B cell (primary cell): ENCODE measurements at places on chromosomes 4 and X.

GRCh38 chrX:78024349-78025059, 55.1 kb upstream of the PGAM4 start:
- DNase-seq: peak; percentile 59

- DNase-seq: no peak
Observed at GRCh38 chrX:27591938-27592337, 1.8 kb downstream of the DCAF8L2 start.

DNA sequence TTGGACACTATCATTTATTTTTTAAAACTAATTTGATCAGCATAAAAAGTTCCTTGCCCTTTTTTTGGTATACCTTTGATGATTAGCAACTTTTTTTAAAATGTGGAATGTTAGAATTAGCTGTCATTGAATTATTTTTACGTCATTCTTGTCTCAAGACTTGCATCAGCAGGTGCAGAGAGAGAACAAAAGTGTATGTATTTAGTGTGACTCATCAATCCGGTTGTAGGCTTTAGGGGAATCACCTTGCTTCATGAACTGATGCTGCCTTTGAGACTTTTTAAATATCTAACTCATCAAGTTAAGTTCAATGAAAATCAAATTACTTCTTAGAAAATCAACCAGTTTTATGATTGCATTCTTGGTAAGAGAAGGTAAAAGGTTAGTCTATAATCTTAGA, 125.1 kb downstream of the ARX start:
- no peak for DNase-seq

DNA sequence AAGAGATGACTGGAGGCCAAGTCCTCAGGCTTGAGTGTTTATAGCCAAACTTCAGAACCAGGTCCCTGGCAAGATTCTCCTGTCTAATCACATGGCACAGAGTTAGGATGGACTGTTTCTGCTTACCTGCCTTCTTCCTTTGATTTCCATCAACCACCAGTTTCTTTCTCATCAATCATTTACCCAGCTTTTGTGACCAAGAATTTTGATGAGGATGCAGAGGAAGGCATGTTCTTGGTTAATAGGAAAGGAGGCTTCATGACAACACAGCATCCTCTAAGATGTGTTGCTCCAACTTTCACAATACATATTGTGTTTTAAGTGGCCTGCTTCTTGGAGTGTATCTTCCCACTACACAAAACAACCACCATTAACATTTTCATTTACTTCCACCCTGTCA, 65.3 kb downstream of the NFKB1 start:
- DNase-seq: no peak

- DNase-seq: no peak
Observed at GRCh38 chr4:157219711-157220370, 687 bp upstream of the GRIA2 start.

GRCh38 chr4:168882650-168883233, 127.3 kb downstream of the CBR4 start:
- no peak for DNase-seq

DNA sequence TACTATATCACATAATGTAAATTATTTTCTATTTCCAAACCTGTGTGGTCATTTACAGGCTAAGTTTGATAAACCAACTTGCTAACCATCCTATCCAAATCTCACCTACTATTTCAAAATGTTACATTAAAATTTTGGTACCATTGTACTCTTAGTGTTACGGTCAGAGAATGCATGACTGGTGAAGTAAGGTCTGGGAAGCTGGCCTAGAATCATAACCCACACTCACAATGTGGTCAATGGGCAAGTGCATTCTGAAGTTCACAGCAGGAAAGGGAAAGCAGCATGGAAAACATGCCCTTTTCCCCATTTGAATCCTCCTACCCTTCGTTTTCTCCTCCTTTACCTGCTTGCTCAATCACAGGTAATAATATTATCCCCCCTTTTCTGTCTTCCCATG, 54.4 kb downstream of the PPP3CA start:
- DNase-seq: no peak

GRCh38 chr4:7668271-7668670, 233.5 kb upstream of the PSAPL1 start:
- no peak for DNase-seq

- DNase-seq: no peak
Observed at GRCh38 chrX:3548765-3549391, 164.6 kb downstream of the PRKX start.

- DNase-seq: no peak
Observed at GRCh38 chrX:18861511-18861910, 122.4 kb downstream of the PHKA2 start.

DNA sequence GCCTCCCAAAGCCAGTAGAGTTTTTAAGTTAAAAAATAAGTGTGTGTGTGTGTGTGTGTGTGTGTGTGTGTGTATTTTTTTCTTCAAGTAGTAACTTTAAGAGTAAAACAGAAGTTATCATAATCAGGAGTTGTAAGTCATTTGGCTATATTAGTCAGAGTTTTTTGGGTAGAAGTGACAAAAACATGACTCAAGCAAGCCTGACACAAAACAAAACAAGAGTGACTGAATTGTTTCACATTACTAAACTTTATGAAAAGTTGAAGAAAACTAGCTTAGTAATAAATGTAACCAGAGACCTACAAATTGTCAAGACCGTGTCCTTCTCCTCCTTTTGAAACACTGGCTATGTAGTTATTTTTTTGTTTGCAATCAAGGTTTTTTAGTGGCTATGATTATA, 738.0 kb upstream of the PITX2 start:
- no peak for DNase-seq

- no peak for DNase-seq
Observed at GRCh38 chr4:140857111-140857510, 100.9 kb upstream of the TBC1D9 start.

DNA sequence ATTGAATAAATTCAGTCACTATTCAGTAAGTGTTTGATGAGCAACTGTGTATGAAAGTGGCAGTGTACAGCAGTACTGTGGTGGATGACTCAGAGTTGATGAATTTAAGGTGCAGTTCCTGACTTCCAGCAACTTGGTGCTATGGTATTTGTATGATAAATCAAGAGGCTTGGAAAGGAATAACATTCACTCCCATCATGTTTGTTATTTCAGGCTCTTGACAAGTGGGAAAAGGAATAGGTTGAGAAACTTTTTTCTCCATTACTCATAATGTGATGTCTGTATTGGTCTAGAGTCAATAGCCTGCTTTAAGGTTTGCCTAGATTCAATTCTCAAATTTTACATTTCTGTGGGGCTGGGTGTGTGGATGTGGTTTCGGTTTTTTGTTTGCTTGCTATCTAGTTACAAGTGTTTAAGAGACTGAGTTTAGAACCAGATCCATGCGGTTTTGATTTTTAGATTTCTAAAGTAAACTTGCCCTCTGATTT, 35.1 kb upstream of the CYP2U1 start:
- no peak for DNase-seq

- DNase-seq: peak; percentile 24
Observed at GRCh38 chrX:43949669-43950068, 23.5 kb downstream of the NDP start.

- peak; percentile 10 for DNase-seq
Observed at GRCh38 chrX:53474707-53475106, 40.5 kb upstream of the HSD17B10 start.

DNA sequence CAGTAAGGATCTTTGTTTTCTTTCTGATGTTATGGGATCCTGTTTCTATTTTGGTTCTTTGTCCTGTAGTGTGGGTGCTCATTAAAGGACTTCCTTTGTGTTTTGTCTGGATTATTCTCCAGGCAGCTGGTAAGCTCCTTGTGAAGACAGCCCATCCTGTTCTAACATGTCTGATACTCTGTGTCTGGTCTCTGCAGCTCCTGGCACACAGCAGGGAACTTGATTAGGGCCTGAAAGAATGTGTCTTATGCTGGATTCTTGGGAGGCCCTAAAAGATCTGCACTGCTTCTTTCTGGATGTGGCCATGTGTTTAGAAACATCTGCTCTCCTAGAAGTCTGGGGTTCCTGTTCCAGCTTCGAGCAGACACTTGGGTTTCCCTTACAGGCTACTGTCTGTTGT, 38.1 kb upstream of the ATXN3L start:
- DNase-seq: no peak

DNA sequence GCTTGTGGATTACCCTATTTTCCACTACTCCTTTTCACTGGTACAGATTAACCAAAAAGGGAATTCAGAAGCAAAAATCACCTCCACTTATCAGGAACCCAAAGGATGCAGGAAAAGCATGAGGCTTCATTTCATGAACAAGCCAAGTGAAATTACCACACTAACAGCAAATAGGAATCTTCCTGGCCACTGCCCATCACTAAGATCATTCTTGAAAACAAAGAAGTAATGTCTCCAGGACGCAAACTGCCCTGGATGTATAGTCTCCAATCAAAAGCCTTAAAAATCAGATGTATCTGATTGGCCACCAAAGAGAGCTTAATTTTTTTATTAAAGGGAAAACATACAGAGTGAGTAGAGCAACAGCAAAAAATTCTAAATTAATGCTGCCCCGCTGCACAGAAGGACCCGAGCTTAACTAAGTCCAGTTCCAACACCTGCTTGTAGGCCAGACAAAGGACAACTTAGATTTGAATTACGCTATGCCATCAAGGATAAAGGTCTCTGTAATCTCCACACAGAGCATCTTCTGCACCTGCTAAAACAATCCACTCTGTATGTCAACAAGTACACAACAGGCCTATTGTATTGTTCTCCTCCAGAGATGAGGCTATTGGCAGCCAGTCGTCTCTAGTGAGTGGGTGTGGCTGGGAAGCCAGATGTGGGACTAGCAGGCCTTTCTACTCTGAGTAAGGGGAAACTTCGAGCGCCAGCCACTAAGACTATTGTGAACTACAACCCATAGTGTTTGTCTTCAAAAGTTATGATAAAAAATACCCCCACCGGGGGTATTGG, 12.4 kb downstream of the ZDHHC9 start:
- DNase-seq: no peak
